Activated CD8-positive, alpha-beta T cell treated with anti-CD3 and anti-CD28 coated beads, Interleukin-2, amount 10 ng/mL, durations not matched to agents 7 days and 5 days (primary cell): ENCODE measurements at places on chromosomes 3 and 15.

DNA sequence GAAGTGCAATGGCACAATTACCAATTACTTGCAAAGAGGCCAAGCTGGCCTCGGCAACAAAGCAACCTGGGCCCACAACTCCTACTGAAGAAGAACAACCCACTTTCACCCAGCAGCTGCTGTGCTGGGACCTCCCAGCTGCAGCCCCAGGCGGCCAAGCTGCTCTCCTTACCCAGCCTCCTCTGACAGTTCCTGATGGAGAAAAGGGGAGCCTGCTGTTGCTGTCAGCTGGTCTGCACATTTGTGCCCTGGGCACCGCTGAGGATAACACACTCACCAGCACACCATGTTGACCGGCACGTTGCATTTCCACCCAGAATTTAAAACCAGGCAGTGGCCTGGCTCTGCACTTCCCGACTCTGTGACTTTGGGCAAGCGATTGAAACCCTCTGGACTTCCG lies 33.6 kb downstream of the SSUH2 start:
- no peak for DNase-seq

DNA sequence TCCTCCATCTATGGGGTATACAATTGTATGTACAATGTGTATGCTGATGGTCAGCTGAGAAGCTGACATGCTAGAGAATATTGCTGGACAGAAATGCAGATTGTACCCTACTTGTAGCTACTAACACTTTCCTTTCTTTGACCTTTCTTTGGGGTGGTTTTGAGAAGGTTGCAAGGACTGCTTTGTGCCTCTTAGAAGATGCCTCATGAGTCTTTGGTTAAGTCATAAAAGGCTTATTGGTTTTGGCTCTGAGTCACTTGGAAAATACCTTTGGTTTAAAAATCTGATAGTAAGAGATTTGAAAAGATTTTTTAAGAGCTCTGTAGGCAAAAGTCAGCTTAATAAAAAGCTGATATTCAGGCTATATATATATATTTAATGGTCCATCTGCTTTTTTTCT lies 71.5 kb downstream of the ZMAT3 start:
- no peak for DNase-seq

DNA sequence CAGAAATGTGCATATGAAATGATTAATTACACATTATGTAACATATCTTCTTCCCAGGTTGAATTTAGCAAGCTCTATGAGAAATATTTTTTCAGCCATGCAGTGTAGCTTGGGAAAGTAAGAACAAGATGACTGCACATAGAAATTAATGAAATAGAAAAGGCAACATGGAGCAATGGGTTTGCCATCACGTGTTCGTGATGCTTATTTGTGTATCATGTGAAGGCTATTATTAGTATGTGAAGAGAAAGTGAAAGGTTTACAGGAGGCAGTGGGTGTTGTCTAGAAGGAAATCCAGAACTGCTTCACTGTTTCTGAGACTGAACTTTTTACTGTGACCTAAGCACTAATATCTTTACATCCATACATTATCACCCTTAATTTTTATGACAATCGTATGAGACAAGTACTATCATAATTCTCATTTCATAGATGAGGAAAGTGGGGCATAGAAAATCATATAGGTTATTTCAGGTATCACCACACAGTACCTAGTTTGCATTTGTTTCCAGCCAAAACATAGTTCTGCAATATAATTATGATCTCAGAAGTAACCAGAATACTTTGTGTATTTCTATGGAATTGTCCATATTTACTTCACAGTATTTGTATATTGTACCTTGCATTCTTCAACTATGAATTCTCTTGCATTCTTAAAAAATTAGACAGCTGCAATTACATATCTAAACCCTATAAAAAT lies 14.9 kb downstream of the SERPINI1 start:
- no peak for DNase-seq

DNA sequence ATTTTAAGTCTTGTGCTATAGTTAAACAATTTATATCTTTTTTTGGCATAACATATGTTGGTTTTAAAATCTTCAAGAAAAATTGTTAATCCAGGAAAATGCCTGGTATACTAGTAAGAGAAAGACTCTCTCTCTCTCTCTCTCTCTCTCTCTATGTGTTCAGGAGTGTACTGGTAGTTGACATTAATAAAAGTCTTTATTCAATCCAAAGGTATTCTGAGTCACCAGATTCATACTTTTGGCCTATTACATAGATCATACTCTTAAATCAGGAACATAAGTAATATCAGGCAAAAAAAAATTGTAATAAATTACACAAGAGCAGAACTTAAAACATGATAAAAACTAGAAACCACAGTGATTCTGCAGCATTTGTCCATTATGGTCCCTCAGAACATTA lies 70.2 kb downstream of the TFG start:
- no peak for DNase-seq
